ENCODE measurements at places on chromosomes 7 and 10.

- DNase-seq = no peak
These were observed 405.0 kb upstream of the ZMIZ1 start for GRCh38 chr10:78663721-78664120.

- DNase-seq = no peak
These were observed 12.4 kb downstream of the PODXL start for GRCh38 chr7:131544021-131544420.

- DNase-seq = no peak
These were observed 174.8 kb upstream of the PRPS1L1 start for GRCh38 chr7:18202315-18203045.

- no peak for DNase-seq
These were observed 161.0 kb upstream of the RNF32 start for GRCh38 chr7:156479596-156479995.

GRCh38 chr10:80276335-80276734 is 13.1 kb downstream of the MAT1A start:
- DNase-seq = no peak

- no peak for DNase-seq
These were observed 126.9 kb upstream of the EFCAB10 start for GRCh38 chr7:105707967-105708762.

DNA sequence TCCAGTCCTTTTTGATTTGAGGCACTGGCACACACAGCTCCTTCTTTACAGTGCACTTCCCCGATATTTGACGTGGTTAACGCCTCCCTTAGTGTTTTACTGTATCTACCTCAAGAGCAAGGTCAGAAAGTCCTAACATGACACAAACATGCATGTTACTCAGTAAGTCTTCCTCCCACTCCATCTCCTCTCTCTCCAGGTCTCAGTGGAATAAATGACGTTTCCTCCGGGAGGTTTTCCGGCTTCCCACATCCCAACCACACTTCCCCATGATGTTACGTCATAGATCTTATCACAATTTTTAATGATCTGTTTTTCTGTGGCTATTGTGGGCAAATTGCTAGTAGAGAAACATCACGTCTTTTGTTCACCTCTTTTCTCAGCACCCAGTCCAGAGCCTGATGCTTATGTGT is 165.7 kb downstream of the PTPN20 start:
- no peak for DNase-seq

DNA sequence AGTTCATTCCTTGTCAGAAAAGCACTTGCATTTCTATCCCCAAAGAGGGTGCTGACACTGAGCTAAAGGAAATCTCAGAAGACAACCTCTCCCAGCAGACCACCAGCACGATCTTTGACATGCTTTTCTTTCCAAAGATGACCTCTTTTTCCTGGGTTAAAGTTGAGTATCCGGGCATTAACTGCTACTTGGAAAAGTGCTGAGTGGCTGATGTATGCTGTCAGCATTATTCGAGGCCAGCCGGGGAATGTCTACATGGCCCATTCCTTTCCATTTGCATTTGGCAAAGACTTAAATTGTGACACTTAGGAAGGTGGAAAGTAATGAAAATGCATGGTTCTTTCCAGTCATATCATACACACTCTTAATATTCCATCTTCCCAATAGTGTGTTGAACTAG is 90.6 kb upstream of the SKAP2 start:
- no peak for DNase-seq

DNA sequence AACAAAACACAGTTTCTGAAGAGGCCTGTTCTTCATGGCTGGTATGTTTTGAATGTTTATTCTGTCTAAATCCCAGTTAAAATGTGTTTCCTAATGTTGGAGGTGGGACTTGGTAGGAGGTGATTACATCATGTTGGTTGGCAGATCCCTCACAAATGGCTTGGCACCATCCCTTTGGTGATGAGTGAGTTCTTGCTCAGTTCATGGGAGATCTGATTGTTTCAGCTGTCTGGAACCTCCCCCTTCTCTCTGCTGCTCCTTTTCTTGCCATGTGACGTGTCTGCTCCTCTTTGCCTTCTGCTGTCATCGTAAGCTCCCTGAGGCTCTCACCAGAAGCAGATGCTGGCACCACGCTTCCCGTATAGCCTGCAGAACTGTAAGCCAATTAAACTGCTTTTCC is 383.6 kb upstream of the TPK1 start:
- no peak for DNase-seq

- no peak for DNase-seq
These were observed 187.1 kb downstream of the DNAJB6 start for GRCh38 chr7:157523766-157524421.

GRCh38 chr7:122135275-122135674 is 8.8 kb downstream of the AASS start:
- DNase-seq = no peak

GRCh38 chr10:110474826-110475225 is 22.9 kb upstream of the DUSP5 start:
- DNase-seq = no peak
